ENCODE measurements at places on chromosomes 5 and 9.
A peak's percentile ranks its signal among the peaks of the same experiment; 100 is the strongest.

- no peak for DNase-seq
Observed at GRCh38 chr5:3596857-3597166, 1.2 kb downstream of the IRX1 start.

- no peak for DNase-seq
Observed at GRCh38 chr9:9893837-9894236, 719.0 kb downstream of the PTPRD start.

GRCh38 chr5:1484730-1485578 is 38.8 kb downstream of the LPCAT1 start:
- no peak for DNase-seq

DNA sequence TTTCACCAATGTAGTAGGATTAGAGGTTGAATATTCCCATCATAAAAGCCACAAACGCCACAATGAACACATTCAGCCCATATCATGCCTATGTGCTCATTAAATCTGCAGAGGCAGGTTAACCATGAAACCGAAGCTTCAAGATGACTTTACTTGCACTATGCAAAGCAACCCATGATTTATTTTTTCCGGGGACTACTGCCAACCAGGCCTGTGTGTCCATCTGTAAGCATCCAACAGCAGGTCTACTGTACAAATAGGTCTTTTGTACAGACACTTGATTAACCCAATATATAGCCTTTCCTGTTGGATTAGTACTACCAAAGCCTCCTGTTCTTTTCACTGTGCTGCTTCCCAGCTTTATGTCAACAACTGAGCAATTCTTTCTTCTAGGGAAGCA is 104.9 kb upstream of the CDH10 start:
- DNase-seq: no peak

DNA sequence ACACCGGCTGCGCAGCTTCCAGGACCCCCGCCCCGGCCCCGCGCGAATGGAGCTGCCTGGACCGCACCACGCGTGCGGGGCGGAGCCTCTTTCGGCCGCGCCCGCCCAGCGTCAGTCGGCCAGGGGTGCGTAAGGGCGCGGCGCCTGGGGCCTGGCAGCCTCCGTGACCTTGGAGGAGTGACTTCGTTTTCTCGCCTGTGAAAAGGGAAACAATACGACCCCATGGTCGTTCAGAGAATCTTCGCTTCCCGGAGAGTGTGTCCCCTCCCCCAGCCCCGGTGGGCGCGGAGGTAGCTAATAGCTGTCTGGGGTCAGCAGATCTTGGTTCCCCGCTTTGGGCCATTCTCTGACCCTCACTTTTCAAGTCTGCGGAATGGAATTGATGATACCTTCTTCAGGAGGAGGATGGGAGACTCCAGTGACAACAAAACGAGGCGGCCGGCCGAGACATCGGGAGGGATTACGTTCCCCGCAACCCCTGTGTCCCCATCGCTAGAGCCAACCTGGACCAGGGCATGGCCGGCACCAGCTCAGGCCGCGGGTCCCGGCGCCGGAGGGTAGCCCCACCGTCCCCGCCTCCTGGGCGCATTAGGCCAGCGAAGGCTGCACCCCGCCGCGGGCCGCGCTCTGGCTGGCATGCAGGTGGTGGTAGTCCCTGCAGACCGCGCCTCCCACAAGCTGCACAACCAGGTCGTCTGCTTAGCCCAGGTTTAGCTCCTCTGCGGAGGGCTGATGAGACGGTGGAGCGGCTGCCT is 5.5 kb upstream of the CDHR2 start:
- DNase-seq: peak; percentile 73

DNA sequence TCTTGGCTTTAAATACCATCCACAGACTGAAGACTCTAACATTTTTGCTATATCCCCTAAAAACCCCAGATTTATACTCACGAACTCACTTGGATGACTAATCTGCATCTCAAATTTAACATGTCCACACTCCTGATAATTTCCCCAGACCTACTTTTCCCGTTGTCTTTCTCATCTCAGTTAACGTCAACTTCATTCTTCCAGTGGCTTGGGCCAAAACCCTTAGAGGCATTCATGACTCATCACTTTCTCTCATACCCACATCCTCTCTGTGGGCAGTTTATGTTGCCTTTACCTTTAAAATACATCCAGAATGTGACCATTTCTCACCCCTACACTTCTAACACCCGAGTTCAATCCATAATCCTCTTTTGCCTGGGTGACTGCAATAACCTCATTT is 96.7 kb downstream of the EDIL3 start:
- no peak for DNase-seq

GRCh38 chr5:114407783-114408182 is 45.9 kb downstream of the KCNN2 start:
- no peak for DNase-seq

DNA sequence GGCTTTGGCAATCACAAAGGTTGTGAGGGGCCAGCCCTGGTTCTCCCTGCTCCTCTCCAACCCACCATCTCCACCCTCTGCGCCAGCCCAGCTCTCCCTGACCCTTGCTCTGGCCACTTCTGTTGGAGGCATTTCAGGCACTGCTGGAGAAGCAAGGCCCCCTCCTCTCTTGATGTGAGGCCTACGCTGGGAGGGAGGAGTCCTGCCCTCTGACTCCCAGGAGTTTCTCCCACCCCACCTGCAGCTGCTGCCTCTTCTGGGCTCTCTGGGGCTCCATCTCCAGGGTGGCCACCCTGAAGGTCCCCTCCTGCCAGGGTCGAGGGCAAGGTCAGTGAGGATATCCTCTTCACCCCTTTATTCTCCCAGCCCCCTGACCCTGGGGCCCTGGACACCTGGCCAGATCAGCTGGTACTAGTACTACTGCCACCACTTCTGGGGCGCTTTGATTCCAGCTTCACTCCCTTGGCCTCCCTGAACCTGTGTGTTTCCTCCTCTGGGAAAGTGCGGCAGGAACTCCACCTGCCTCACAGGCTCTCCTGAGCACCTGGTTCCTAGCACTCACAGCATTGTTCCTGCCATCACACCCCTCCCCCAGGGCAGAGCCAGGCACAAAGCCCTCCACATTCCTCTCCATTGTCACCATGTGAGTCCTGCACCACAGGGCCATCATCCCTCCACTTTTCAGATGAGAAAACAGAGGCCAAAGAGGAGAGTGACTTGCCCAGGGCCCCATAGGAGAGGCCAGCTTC is 23.8 kb upstream of the TDRD7 start:
- DNase-seq: no peak

DNA sequence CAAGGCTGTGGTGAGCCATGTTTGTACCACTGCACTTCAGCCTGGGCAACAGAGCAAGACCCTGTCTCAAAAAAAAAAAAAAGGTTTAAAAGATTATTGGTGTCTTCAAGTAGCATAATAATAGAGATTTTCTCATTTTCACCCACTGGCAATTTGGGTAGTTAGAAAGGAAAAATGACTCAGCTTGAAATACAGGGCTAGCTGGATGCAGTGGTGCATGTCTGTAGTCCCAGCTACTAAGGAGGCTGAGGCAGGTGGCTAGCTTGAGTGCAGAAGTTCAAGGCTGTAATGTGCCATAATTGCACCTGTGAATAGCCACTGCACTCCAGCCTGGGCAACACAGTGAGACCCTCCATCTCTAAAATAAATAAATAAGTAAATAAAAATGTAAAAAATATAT is 111.1 kb downstream of the ARRDC3 start:
- no peak for DNase-seq

DNA sequence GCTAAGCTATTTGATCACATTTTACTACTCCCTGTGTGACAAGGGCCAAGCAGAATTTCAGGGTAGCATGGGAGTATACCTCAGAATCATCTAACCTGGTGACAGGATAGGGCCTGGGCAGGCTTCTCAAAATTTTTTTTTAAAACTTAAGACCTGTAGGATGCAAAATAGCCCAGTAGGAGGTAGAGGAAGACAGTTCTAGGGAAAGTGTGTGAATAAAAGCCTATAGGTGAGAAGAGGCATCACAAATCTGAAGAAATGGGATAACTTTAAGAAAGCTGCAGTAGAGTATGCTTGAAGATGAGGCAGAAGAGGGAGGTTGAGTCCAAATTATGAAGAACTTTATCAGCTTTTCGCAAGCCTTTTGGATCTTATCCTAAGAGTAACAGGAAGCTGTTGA is 32.3 kb downstream of the CNTRL start:
- peak; percentile 47 for DNase-seq

GRCh38 chr5:166938071-166938470 is 1353.4 kb upstream of the WWC1 start:
- no peak for DNase-seq

DNA sequence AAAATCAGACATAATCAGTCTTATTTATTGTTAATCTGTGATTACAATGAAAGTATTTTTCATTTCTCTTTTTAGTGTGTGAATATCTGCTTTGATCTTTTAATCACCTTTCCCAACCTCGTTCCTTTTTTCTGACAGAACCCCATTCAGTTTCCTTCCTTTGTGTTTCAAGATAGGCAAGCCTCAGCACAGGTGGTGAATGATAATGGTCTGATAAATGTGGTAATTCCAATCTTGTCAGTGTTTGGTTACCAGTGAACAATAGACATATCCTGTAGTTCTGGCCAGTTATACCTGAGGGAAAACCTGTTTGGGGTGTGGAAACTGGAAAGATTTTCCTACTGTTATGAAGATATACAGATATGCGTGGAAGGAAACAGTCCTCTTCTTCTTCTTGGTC is 13.5 kb downstream of the STX17 start:
- DNase-seq: no peak
